ENCODE measurements at places on chromosomes 5 and 9. TPM values are rescaled to one million over a fixed set of nuclear protein-coding genes. Genes with fewer than 3 reads are reported as not detected.

CHMP5 gene
- total RNA-seq, result 67.6 TPM

CNTNAP3B gene
- 8.2 TPM for total RNA-seq

DNA sequence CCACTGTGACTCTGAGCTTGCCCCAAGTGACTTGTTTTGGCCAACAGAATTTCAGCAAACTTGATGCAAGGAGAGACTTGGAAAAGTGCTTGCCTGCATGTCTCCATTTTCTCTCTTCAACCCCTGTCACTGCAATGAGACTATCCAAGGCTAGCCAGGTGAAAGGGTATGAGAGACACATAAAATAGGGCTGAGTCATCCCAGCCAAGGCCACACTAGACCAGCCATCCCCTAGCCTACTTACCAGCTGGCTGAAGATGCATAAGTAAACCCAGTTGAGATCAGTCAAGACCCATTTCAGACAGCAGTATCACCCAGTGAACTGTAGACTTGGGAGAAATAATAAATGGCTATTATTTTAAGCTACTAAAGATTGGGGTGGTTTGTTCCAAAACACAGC, 52.9 kb upstream of the VLDLR start:
- DNase-seq, result no peak

DNA sequence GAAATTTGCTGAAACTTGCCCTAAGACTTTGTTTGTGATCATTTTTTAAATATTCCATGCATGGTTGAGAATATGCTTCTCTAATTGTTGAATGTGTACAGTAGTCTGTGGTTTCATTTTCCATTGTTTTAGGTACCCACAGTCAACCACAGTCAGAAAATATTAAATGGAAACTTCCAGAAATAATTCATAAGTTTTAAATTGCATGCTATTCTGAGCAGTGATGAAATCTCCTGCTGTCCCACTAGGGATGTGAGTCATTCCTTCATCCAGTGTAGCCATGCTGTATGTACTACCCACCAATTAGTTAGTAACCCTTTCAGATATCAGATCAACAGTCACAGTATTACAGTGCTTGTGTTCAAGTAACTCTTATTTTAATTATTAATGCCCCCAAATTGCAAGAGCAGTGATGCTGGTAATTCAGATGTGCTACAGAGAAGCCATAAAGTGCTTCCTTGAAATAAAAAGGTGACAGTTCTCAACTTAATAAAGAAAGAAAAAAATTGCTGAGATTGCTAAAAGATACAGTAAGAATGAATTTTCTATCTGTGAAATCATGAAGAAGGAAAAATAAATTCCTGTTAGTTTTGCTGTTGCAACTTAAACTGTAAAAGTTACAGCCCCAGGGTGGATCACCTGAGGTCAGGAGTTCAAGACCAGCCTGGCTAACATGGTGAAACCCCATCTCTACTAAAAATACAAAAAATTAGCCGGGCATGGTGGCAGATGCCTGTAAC, 79.9 kb upstream of the FBXL17 start:
- DNase-seq, result peak; percentile 54

- no peak for DNase-seq
These were observed 91.9 kb upstream of the STC2 start for GRCh38 chr5:173420108-173420507.

DNA sequence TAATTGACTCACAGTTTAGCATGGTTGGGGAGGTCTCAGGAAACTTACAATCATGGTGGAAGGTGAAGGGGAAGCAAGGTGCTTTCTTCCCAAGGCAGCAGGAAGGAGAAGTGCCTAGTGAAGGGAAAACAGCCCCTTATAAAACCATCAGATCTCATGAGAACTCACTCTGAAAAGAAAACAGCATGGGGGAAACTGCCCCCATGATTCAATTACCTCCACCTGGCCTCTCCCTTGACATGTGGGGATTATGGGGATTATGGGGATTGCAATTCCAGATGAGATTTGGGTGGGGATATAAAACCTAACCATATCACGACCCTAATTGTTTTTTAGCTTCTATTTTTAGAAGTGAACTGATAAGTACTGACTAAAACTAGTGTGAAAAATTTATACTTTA, 1377.5 kb upstream of the DMAC1 start:
- no peak for DNase-seq
